ENCODE measurements at places on chromosomes 1 and 21.

- no peak for DNase-seq
These were observed 367.3 kb downstream of the SMYD3 start for GRCh38 chr1:246139745-246140182.

DNA sequence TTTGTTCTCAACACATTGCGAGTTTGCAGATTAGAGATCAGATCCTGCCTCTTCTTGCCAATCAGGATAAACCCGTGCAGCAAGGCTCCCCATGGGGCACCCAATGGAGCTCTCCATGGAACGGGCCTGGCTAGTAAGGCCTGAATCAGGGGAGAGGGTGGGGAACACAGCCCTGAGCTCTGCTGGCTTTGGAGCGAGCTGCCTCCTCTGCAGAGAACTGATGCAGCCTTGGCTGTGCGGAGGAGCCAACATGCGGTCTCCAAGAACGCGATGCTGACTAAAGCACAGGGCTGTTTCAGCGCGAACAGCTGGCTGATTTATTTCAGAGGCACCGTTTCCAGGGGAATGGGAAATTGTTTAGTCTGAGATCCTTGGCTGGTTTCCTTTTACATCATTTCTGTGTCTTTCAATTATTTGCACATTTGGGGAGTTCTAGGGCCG lies 139.7 kb downstream of the TSEN15 start:
- DNase-seq, result no peak

- no peak for DNase-seq
These were observed 20.1 kb downstream of the TP73 start for GRCh38 chr1:3672231-3672970.

GRCh38 chr1:36625935-36626310 lies 143.2 kb upstream of the CSF3R start:
- DNase-seq, result no peak

DNA sequence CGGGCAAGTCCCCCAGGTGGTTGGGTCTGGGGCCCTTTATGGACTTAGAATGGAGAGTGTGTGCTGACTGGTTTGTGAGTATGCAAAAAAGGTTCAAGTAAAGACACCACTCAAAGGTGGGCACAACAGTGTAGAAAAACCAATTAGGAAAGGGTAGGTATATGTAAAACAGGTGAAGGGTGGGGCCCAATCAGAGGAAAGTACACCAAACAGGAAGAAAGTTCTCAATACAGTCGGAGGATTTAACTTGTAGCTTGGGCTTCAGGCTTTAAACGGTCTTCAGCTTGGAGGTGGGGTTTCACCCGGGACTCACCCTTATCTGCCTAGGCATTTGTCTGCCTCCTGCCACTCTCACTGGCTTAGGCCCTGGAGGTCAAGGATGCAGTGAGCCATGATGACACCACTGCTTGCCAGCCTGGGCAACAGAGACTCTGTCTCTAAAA lies 6.8 kb upstream of the PUM1 start:
- DNase-seq, result no peak

DNA sequence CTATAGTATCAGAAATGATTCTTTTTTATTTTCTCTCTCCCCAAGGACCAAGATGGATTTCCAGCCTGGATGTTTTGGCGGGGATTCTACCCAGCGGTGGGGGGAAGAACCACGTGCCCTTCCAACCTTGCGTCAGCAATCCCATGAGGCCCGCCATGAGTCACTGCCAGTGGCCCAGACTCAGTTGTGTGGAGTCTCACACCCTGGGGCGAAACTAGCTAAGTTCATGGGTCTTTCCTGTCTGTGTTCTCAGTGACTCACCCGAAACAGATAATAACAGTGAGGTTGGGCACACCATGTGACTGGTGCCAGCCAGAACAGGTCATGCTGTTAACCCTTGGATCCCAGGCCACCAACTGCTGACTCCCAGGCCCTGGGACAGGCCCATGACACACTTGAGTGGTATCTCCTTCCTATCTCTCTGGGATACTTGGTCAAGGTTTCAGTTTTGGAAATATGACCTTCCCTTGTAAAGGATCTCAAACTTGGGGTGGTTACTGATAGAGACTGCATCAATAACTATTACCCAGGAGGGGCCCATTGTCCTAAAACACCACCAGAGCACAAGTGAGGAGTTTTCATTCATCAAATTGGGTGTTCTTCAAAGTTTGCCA lies 98.0 kb upstream of the DUSP10 start:
- DNase-seq, result peak; percentile 65

- no peak for DNase-seq
These were observed 17.9 kb downstream of the CLDN14 start for GRCh38 chr21:36461918-36462486.

GRCh38 chr1:17419626-17420328 lies 19.7 kb downstream of the RCC2 start:
- peak; percentile 51 for DNase-seq

- DNase-seq, result peak; percentile 62
These were observed 20.3 kb downstream of the NEK2 start for GRCh38 chr1:211654838-211655787.

- DNase-seq, result no peak
These were observed 529.6 kb upstream of the ZRANB2 start for GRCh38 chr1:71610476-71610875.

DNA sequence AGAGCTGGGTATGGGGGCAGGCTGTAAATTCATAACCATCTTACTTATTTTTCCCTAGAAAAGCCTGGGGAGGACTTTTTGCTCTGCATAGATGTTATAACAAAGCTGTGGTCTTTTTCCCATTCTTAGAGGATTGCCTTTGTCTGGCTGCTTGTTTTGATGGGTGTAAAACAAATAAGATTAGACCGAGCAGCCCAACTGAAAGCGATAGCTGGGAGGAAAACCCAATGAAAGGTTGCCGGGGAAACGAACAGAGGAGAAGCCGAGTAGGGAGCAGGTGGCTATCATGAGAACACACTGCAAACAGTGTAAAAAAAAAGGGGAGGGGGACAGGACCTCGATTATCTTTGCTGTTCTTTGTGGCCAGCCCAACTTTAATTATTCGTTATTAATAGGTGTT lies 1.9 kb downstream of the ELAVL4 start:
- DNase-seq, result no peak

GRCh38 chr1:232979558-232979957 lies 29.1 kb downstream of the NTPCR start:
- no peak for DNase-seq

DNA sequence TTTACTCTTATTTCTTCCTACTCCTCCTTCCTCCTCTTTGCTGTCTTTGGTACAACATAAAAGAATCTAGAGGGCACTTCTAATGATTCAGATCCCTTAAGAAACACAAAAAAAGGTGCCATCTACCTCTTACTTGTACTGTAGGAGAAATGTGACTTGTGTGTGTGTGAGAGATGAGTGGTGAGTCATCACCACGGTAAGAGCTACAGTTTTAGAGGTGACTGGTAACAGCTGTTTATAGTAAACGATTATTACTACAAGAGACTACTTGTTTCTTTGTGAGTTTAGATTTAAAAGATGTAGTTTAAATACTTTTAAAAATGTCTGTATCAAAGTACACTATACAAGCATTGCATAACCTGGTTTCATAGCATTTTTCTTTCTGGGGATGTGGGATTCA lies 40.4 kb downstream of the SLC35D1 start:
- DNase-seq, result no peak

DNA sequence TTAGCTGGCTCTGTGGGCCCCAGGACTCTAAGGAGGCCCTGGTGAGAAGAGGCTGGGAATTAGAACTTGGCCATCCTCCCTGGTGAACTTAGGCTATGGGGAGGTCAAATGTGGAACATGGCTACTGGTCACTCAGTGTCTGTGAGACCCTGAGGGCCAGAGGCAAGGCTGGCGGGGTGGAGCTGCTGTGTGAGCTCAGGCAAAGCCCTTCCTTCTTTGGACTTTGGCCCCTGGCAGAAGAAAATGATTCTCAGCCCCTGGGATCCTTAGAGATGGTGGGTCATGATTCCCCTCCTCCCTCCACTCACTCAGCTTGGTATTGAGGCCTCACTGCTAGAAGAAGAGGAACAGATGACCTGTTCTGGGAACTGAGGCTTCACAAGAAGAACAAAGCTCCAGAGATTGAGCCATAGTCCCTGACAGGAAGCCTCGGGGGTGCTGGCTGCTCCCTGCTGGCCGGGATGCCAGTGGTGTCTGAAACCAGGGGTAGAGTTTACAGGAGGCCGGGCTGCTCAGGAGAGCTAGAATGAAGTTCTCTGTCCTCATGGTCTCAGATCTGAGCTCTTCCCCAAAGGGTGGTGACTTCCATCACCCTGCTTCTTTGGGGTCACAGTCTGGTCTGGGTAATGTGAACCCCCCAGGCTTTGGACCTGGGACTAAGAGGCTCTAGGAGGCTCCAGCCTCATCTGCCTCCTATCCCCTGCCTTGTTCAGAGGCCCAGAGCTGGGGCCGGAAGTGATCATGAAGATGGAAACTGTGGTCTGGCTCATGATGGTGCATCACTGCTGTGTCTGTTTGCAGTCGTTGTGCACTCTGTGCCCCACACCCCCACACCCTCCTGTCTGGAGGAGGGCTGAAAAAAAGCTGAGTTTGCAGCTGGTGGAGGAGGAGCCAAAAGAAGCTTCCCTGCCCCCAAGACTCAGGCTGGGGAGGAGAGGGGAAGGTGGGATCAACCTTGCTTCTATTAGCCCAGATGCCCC lies 905 bp downstream of the BTBD19 start:
- DNase-seq, result peak; percentile 73

GRCh38 chr1:82161700-82162141 lies 361.0 kb downstream of the ADGRL2 start:
- no peak for DNase-seq

GRCh38 chr1:97047421-97047793 lies 325.8 kb downstream of the PTBP2 start:
- no peak for DNase-seq

GRCh38 chr1:93442008-93442666 lies 5.8 kb upstream of the FNBP1L start:
- no peak for DNase-seq

- DNase-seq, result no peak
These were observed 567.1 kb downstream of the PTPRC start for GRCh38 chr1:199205740-199206441.

DNA sequence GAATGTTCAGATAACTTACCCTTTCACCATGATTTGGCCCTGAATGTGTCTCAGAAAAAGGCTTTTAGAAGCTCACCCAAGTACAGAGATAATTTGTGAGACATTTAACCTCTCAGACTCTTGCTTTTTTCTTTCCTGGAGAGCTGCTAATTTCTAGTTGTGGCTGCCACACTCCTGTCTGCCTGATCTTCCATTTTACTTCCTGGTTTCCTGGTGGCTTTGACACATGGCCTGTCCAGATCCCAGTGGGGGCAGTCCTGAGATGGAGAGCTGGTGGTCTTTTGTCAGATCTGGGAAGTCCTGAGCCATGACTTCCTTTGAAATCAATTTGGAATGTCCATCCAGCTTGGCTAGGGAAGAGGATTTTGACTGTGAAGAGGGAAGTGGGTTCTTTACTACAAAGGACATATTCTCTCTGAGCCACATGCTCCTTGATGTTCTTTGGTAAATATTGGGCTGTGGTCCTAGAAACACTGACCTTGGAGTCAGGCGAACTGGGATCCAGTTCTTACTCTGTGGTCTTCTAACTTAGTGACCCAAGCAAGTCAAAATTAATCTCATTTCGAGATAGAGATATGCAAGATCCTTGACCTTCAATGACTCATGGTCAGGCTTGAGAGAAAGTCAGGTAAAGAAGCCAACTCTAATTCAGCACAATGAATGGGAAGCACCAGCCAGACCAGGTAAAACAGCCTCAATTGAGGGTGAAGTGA lies 78.0 kb upstream of the HSD17B7 start:
- DNase-seq, result no peak

- DNase-seq, result no peak
These were observed 55.3 kb upstream of the HSPA13 start for GRCh38 chr21:14438211-14438610.

DNA sequence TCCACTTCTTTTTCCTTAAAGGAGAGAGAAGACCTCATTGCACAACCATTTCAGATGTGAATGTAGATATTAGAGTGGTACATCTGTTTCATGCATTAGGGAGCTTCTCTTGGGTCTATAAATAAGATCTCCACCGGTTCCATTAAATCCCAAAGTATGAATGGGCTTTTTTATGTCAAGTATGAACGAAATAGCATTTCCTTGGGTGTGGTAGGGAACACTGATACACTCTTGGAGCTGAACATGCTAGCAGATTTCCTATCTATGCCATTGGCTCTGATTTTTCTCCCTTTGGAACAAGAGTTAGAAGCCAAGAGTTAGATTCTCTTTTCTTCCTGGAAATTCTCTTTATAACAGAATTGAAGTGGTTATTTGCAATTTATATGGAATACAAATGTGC lies 245.6 kb upstream of the ADAMTS5 start:
- no peak for DNase-seq

GRCh38 chr21:42061986-42062235 lies 9.2 kb upstream of the UMODL1 start:
- no peak for DNase-seq

- DNase-seq, result no peak
These were observed 28.1 kb upstream of the SDC3 start for GRCh38 chr1:30936541-30937171.

All from stimulated activated CD8-positive, alpha-beta memory T cell treated with anti-CD3 and anti-CD28 coated beads, Interleukin-12 subunit alpha, Interleukin-12 subunit beta, amount 100 ng/mL, for 4 hours (primary cell).